ENCODE measurements at places on chromosomes 3 and 15. TPM values are rescaled to one million over a fixed set of nuclear protein-coding genes. Genes with fewer than 3 reads are reported as not detected.

SPTBN5 gene
- total RNA-seq, result 3.2 TPM

ACTRT3 gene
- total RNA-seq, result 4.7 TPM

OTOL1 gene
- total RNA-seq, result not detected

DTWD1 gene
- total RNA-seq, result 16.6 TPM

GOLGA6L4 gene
- 2.0 TPM for total RNA-seq

GCNT3 gene
- total RNA-seq, result not detected

KNL1 gene
- total RNA-seq, result 7.5 TPM

MKRN2OS gene
- not detected for total RNA-seq

DUOX1 gene
- total RNA-seq, result not detected

NANOGP8 gene
- total RNA-seq, result not detected

CCDC54 gene
- not detected for total RNA-seq

PODXL2 gene
- total RNA-seq, result 2.9 TPM

TMEM108 gene
- 0.23 TPM for total RNA-seq

OIP5 gene
- 3.6 TPM for total RNA-seq

C3orf85 gene
- not detected for total RNA-seq

ARGFX gene
- total RNA-seq, result not detected

CAPN3 gene
- total RNA-seq, result 2.4 TPM

STRA6 gene
- total RNA-seq, result not detected

PLSCR5 gene
- total RNA-seq, result not detected

NEK10 gene
- 2.0 TPM for total RNA-seq

UBAP1L gene
- total RNA-seq, result 2.7 TPM

MTHFS gene
- total RNA-seq, result 8.7 TPM

SLITRK3 gene
- total RNA-seq, result not detected

EIF5A2 gene
- total RNA-seq, result 4.1 TPM

FOXL2 gene
- total RNA-seq, result not detected

GRM7 gene
- total RNA-seq, result 0.05 TPM

IL20RB gene
- 0.60 TPM for total RNA-seq

SLC22A14 gene
- total RNA-seq, result 0.17 TPM

GXYLT2 gene
- 0.09 TPM for total RNA-seq

SEMA3G gene
- 30.9 TPM for total RNA-seq

SNURF gene
- 5.0 TPM for total RNA-seq

All from dermis blood vessel endothelial cell (primary cell).